ENCODE measurements at places on chromosomes 7 and 10. TPM values are rescaled to one million over a fixed set of nuclear protein-coding genes. Genes with fewer than 3 reads are reported as not detected.

- peak; percentile 27 for DNase-seq
- H3K27ac ChIP-seq = no peak overlapping the region
- no peaks in the 10 kb centered on the region for H3K36me3 ChIP-seq
- no peak overlapping the region for H3K4me3 ChIP-seq
Measured at GRCh38 chr10:33412653-33413361, 78.3 kb upstream of the NRP1 start.

DNA sequence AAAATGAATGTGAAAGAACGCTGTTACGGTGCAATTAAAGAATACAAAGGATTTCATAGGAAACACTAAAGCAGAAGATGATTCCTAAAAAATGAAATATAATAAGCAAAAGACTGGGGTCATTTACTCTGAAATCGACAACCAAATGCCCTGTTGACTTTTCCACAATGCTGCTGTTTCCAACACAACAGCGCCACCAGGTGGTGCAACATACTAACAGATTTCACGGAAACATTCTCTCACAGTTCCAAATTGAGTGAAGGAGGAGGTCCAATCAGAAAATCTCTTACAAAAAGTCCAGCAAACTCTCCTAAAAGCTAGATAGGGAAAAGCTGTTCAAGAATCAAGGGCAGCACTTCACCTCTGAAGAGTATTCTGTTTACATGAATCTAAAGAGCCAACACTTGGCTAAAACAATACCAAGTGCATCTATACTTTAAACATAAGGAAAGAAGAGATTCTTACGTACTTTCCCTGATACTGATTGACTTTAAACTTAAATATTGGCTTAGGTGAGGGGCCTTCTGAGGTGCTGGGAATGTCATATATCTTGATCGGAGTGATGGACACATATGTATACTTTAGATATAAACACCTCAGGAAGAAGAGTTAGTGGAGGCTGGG, 55.9 kb downstream of the UPF2 start:
- peak; percentile 59 for DNase-seq
- H3K27me3 ChIP-seq = no peaks in the 10 kb centered on the region
- no peaks in the 10 kb centered on the region for H3K4me1 ChIP-seq
- no peak overlapping the region for H3K4me3 ChIP-seq

FBXL13 gene
- total RNA-seq = not detected

DNA sequence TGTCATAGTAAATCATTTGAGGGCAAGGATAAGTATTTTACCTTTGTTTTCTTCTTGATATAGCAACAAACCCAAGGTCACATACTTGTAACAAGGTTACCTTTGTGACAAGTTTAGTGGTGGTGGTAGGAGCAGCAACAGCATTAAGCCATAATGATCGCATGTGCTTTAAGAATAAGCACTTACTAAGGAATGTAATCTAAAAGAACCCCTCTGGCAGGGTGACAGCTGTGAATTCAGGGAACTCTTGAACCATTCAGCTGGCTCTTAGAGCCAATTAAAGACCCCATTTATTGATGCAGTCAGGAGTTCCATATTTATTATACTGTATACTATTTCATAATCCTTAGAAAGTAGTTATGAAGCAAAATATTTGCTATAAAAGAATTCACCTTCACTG, 370.8 kb downstream of the EXOC4 start:
- no peak for DNase-seq
- H3K27me3 ChIP-seq = no peaks in the 10 kb centered on the region
- no peak overlapping the region for H3K4me3 ChIP-seq
- H3K4me1 ChIP-seq = no peaks in the 10 kb centered on the region
- H3K27ac ChIP-seq = no peak overlapping the region
- H3K36me3 ChIP-seq = no peaks in the 10 kb centered on the region

DNA sequence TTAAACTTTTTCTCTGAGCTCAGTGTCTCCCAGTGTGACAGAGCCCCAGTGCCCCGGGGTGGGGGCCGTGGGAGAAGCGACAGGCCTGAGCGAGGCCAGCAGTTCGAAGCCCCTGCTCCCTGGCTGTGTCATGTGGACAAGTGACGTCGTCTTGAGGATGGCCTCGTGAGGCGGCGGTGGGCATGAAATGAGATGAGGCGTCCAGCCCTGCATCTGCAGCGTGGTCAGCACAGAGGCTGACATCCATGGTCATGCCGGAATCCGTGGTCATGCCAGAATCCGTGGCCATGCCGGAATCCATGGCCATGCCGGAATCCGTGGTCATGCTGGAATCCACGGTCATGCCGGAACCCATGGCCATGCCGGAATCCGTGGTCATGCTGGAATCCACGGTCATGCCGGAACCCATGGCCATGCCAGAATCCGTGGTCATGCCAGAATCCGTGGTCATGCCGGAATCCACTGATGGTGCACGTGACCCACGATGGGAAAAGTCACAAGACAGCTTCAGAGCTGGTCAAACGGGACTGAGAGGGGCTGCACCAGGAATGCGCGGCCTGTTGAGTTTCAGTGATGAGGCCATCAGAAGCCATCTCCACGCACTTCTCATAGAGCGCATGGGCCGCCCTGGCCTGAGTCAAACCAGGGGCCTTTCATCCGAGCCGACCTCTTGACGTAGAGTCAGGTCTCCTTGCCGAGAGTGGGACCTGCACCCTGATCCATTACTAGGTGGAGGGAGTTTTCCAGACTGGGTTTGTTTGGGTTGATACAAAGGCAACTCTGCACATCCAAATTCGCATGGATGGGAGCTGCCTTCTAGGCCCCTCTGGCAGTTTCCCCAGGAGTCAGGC, 342.5 kb downstream of the PTPRN2 start:
- no peaks in the 10 kb centered on the region for H3K4me1 ChIP-seq
- H3K27me3 ChIP-seq = no peaks in the 10 kb centered on the region
- no peaks in the 10 kb centered on the region for H3K36me3 ChIP-seq
- no peak for DNase-seq
- no peak overlapping the region for H3K27ac ChIP-seq

GRCh38 chr10:121511943-121512342, 86.3 kb downstream of the FGFR2 start:
- no peaks in the 10 kb centered on the region for H3K27me3 ChIP-seq
- no peak for DNase-seq
- H3K36me3 ChIP-seq = no peaks in the 10 kb centered on the region
- no peaks in the 10 kb centered on the region for H3K4me1 ChIP-seq

GRCh38 chr10:90915766-90916075, 5.2 kb downstream of the ANKRD1 start:
- no peaks in the 10 kb centered on the region for H3K36me3 ChIP-seq
- H3K4me3 ChIP-seq = no peak overlapping the region
- no peak overlapping the region for H3K27ac ChIP-seq
- no peak for DNase-seq

HABP2 gene
- total RNA-seq = not detected

DNA sequence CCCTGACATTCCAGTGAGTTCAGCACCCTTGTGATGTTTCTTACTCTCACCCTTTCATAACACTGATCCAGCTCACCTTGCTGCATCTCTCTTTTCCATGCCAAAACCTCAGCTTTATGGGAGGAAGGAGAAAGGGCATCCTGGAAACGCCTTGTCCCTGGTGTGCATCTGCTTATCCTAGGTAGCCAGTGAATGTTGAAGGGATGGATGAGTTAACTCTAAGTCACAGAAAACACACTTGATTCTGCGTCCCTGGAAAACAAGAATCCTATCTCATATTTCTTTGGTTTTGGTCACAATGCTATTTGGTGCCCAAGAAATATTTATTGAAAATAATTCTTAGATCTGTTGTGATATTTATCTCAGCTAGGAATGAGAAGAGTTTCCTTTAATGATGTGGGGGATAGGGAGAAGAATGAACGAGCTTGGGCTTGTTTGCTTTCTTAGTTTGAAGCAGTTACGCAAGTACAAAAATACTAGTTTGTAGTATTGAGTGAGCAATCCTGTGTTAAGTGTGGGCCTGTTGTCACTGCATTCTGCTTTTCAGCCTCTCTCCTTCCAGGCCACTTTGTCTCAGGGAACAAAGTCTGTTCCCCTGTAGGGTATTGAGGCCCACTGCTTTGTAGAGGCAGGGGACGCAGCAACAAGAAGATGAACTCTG, 126.5 kb downstream of the ARID5B start:
- no peaks in the 10 kb centered on the region for H3K4me1 ChIP-seq
- DNase-seq = no peak
- no peak overlapping the region for H3K4me3 ChIP-seq
- H3K27me3 ChIP-seq = no peaks in the 10 kb centered on the region
- H3K36me3 ChIP-seq = no peaks in the 10 kb centered on the region

CDC14C gene
- not detected for total RNA-seq

AKR1C8 gene
- 0.19 TPM for total RNA-seq

OR2A5 gene
- not detected for total RNA-seq

- H3K36me3 ChIP-seq = peaks cover 90% of the 10 kb centered on the region
- H3K27me3 ChIP-seq = no peaks in the 10 kb centered on the region
- H3K4me1 ChIP-seq = no peaks in the 10 kb centered on the region
Measured at GRCh38 chr7:149220534-149220933, 18.9 kb upstream of the ZNF212 start.

- no peaks in the 10 kb centered on the region for H3K27me3 ChIP-seq
- peak; percentile 78 for DNase-seq
- H3K27ac ChIP-seq = peak overlapping the region; percentile 97
- no peaks in the 10 kb centered on the region for H3K36me3 ChIP-seq
Measured at GRCh38 chr7:140639366-140640053, 1.1 kb downstream of the DENND2A start.

DNA sequence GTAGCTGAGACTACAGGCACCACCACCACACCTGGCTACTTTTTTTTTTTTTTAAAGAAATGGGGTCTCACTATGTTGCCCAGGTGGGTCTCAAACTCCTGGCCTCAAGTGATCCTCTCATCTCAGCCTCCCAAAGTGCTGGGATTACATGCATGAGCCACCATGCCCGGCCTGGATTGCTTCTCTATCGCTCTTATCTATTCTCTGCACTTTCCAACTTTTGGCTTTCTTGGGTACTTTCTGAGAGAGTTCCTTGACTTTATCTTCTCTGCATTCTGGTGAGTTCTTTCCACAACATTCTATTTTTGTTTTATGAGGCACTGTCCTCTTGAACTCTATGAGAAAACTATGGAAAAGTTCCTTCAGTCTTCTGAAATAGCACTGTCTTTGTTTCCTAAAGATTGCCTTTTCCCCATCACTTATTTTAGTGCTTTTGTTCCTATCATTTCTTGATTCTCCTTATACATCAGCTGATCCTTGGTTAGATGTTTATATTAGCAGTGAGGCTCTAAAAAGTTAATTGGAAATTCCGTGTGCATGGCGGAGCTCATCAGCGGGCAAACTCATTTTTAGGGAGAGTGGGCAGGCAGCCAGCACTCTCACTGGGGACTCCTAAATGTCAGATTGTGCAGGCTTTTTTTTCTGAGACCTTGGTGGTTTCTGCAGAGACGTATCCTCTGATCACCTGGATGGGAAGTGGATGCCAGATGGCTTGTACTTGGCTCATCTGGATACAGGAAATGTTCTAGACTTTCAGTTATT, 43.9 kb downstream of the HIP1 start:
- no peaks in the 10 kb centered on the region for H3K27me3 ChIP-seq
- no peak for DNase-seq
- no peak overlapping the region for H3K27ac ChIP-seq
- no peaks in the 10 kb centered on the region for H3K36me3 ChIP-seq

C10orf62 gene
- total RNA-seq = 0.85 TPM

TMEM229A gene
- total RNA-seq = not detected

- no peaks in the 10 kb centered on the region for H3K4me1 ChIP-seq
- H3K27ac ChIP-seq = no peak overlapping the region
- no peaks in the 10 kb centered on the region for H3K27me3 ChIP-seq
Measured at GRCh38 chr7:80736371-80737125, 98.1 kb downstream of the CD36 start.

DNA sequence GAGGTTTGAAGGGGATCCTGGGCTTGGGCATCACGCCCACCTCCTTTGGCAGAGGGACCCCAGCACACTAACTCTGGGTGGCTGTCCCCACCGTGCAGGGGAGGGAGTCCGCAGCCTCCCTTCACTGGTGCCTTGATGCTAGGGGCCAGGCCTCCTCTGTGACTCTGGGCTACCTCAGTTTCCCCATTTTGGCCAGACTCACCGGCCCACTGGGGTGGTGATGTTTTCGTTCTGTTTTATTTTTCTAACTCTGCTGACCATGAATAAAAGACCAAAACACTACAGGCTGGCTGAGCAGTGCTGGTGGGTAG, 503 bp upstream of the TRIP6 start:
- peaks cover 34% of the 10 kb centered on the region for H3K36me3 ChIP-seq
- H3K27ac ChIP-seq = peak overlapping the region; percentile 100
- peak overlapping the region; percentile 88 for H3K4me3 ChIP-seq

GRCh38 chr10:107740962-107741690, 576.6 kb upstream of the SORCS1 start:
- H3K27ac ChIP-seq = no peak overlapping the region
- H3K4me3 ChIP-seq = no peak overlapping the region
- no peaks in the 10 kb centered on the region for H3K27me3 ChIP-seq
- H3K4me1 ChIP-seq = no peaks in the 10 kb centered on the region
- H3K36me3 ChIP-seq = no peaks in the 10 kb centered on the region

PLXNA4 gene
- total RNA-seq = 10.5 TPM

TYSND1 gene
- total RNA-seq = 6.0 TPM

Data from heart left ventricle (tissue), 16 donors.